ENCODE measurements at places on chromosomes 12 and 14. TPM values are rescaled to one million over a fixed set of nuclear protein-coding genes. Genes with fewer than 3 reads are reported as not detected.

DNA sequence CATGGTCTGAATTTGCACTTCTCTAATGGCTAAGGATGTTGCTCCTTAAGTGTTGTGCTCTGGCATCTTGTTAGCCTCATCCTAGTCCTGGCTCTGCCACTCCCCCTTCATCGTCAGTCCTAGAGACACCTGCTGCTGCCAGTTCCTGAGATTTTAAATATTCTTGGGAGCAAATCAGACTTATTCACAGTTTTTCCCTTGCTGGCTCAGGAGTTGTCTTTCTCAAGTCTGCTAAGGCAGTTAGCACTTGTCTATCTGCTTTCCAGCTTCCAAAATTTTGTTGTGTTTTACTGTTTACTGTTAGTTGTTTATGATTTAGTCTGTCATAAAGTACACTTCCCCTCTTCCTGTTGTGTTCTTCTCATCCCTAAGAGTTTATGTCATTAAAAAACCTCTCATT lies 201.0 kb downstream of the KIF26A start:
- DNase-seq, result no peak

DNA sequence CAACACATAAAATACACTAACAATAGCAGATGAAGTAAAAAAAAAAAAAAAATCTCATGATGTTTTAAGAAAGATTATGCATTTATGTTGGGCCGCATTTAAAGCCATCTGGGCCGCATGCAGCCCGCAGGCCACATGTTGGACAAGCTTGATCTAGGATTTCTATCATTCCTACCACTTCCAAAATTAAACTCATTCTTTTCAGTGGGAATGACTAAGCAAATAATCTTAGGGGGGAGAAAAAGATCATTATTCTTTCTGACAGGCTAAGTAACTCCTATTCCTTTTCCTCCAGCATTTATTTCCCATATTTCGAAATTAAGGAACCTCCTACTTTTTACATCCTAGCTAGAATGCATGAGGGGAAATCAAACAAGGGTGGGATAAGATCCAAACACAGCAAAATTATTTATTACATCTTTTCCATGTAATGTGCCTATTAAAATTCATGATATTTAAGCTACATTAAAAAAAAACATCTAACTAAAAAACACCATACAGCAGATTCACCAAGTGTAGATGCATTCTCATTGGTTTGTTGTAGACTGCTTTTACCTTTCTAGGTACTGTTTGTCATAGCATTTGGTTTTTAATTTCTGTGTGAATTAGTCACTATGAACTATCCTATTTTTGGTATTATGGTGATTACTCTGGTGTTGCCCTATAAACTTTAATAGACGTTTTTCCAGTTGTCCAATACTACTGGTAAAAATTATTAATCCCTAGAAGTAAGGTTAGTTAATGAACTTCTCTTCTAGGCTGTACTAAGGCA lies 76.1 kb downstream of the RASSF8 start:
- DNase-seq, result no peak

DNA sequence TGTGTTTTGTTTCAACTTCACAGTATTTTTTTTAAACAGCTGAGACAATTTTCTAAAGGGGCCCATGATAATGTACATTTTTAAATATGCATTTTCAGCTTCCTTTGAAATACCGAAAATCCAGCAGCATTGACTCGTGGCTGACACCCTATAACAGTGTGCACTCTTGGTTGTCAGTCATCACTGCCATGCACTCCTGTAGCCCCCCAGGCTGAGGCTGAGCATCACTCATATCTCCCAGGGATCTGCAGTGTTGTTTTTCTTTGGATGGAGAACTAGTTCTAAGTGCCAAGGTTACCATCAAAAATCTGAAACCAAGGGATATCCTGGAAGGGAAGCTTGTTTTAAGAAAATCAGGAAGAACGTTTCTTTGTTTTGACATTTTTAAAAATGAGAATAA lies 81.2 kb downstream of the C14orf132 start:
- DNase-seq, result no peak

Gene LRFN5
- total RNA-seq, result 1.7 TPM

Gene SYT10
- not detected for total RNA-seq

DNA sequence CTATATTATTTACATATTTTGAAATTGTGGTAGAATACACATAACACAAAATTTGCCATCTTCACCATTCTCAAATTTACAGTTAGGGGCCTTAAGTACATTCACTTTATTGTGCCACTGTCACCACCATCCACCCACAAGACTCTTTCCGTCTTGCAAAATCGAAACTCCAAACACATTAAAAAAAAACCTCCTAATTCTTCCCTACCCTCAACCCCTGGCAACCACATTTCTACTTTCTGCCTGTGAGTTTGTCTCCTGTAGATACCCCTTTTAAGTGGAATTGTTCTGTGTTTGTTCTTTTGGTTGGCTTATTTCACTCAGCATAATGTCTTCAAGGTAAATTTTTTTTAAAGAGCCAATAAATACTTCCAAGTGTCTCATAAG lies 31.6 kb upstream of the AMIGO2 start:
- no peak for DNase-seq

Gene RDH16
- total RNA-seq, result 0.06 TPM

Gene PLEKHD1
- total RNA-seq, result 0.20 TPM

GRCh38 chr14:53390008-53390407 lies 236.9 kb upstream of the DDHD1 start:
- DNase-seq, result no peak

GRCh38 chr14:79896009-79896408 lies 315.3 kb downstream of the DIO2 start:
- no peak for DNase-seq

DNA sequence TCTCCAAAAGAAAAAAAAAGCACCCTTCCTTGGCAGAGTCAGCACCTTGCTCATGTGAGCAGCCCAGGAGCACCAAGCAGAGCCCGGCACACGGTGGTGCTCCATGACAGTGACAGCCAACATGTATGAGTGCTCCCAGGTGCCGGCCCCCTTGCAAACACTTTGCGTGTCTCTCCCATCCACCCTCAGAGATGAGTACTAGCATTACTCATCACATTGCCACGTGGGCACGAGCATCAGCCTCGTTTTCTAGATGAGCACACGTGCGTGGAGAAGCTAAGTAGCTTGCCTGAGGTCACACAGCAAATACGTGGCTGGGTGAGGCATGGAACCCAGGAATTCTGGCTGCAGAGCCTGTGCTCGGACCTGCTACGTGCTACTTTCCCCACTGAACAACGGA lies 177.9 kb upstream of the PRMT8 start:
- no peak for DNase-seq

DNA sequence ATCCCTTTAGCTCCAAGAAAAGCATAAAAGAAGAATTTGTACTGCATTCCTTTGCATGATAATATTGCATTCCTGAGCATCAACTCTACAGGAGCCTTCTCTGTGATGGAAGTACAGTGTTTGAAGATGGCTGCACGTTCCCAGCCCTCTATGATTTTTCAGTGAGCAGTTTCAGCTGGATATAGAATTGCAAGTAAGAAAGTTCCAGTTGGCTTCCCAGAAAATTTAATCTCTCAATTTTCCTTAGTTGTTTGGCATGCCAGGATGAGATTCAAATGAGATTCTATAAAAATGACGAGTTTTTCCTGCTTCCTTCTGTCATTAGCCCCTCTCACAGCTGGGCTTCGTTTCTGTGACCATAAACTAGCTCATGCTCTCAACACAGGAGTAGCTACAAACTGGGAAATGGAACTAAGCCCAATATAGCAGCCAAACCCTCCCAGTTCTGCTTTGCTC lies 109.9 kb downstream of the TTC8 start:
- no peak for DNase-seq

Gene HNF1A
- total RNA-seq, result not detected

Gene DAO
- total RNA-seq, result not detected

- no peak for DNase-seq
Measured at GRCh38 chr14:24108336-24108874, 6.2 kb upstream of the DCAF11 start.

DNA sequence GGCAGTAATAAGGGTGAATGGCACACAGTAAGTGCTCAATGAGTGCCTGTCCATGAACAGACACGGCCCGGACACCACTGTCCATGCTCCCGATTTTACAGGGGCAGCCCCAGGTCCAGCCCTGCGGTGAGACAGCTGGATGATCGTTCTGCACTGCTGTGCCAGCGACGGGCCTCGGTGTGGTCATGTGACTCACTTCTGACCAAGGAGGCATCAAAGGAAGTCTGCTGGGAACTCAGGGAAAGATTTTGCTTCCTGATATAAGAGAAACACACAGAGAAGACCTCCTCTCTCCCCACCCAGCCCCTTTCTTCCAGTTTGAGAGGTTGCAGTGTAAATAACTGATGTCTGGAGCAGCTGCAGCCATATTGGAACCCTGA lies 126.6 kb downstream of the SCARB1 start:
- no peak for DNase-seq

Gene SLC2A14
- total RNA-seq, result not detected

- no peak for DNase-seq
Measured at GRCh38 chr12:11758087-11758486, 108.6 kb downstream of the ETV6 start.

DNA sequence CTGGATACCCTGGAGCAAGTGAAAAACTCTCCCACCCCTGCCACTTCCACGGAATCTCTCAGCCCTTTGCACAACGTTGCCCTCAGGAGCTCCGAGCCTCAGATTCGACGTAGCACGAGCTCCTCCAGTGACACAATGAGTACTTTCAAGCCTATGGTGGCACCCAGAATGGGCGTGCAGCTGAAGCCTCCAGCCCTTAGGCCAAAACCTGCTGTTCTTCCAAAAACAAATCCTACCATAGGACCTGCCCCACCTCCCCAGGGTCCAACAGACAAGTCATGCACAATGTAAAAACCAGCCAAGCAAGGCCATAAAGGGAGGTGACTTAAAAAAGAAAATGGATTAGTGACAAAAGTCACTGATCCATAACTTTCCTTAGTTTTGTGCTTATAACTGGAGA lies 79.7 kb downstream of the KICS2 start:
- DNase-seq, result no peak

DNA sequence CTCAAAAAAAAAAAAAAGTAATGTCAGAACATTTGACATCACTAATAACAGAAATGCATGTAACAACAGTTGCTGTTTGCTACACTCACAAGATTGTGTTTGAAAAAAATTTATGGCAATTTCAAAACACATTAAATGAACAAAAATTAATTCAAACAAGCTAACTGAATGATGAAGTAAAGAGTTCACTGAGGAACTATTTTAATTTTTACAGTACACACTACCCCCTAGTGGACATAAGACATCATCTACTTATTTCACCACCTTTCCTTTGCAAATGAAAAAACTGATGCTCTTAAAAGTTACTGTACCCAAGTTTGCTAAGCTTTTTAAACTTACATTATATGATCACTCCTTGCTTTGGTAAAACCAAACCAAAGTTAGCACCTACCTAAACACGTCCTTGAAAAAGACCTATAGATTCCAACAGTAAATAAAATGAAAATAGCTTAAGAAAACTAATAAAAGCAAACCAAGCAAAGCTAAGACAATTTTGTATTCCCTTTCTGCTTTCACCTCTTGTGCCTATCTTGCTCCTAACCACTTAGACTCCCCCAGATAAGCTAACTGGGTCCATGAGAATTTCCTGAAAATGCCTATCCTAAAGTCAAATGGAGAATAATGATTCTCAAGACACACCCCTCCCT lies 22.2 kb downstream of the UBE2N start:
- no peak for DNase-seq

- peak; percentile 28 for DNase-seq
Measured at GRCh38 chr12:131030472-131031328, 77.0 kb downstream of the ADGRD1 start.

Gene CCDC184
- total RNA-seq, result 0.71 TPM

DNA sequence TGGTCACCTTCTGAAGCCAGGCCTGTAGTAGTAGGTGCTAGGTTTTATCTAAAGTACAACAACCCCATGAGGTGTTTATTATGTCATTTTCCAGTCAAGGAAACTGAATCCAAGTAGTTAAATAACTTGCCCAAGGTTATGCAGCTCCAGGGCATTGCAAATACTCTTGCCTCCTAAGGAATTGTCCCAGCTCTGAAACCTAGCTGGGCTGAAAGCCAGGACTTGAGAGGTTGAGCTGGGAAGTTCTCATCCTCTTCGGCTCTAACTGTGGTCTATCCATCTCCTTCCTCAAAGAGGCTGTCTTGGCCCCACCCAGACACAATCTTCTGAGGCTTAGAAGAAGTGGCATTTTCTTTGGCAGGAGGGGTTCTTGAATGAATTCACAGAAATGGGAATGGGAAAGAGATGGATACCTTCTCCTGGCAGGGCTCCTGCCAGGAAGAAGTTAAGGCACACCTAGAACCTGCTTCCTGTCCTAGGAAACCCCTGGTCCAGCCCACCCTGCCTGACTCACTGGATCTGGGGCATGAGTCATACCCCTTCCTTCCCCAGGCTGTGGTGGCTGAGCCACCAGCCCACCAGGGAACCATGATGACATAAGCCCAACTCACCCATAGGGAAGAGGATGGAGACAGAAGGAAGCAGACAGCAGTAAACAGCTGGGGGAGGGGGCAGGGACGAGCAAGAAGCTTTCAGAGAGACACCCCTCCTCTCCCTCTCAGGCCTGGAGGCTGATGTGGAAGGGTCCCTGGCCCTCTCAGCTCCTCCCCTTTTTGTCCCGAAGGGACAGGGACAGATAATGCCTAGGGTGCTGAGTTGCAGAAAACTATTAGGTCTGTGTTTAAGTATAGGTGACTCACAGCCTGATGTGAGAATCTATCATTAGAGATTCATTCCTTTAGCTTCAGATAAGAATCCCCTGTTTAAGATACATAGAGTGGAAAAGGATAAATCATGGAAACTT lies 2.1 kb upstream of the PLEK2 start:
- no peak for DNase-seq

Gene TCL1A
- not detected for total RNA-seq

DNA sequence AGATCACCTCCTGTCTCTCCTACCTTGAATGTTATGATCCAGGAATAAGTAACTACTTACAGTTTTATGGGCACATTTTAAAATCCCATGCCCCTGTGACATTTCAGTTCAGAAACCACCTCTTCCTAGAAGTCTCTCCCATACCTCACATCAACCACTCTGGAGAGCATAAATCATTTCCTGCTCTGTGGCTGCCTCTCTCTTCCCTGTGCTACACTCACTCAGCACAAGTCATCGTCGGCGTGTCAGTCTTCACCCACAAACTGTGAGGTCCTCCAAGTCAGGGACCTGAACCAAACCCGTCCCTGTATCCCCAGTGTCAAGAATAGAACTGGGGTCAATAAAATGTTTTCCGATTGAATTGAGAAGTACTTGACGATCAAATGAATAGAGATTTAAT lies 863.3 kb downstream of the BCL11B start:
- DNase-seq, result no peak

DNA sequence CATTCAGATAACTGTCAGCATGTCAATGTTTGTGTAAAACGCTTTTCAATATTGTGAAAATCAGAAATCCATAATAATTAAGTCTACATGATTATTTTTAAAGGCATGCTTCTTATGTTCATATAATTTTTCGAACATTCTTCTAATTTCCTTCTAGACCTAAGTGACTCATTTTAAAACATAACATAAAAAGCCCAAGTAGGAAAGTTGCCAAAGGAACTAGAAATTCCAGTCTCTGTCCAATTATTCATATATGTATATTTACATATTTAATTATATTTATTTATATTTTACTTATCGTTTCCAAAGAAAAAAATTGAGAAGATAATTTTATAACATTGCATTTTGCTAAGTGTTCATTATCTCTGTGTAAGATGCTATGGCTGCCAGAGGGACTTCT lies 110.4 kb downstream of the TMTC1 start:
- no peak for DNase-seq

Gene CLEC4A
- 1.0 TPM for total RNA-seq
